A549 treated with dexamethasone at 1 μM for 4 hours (cell line): ENCODE measurements at places on chromosomes 1 and 21. TPM values are rescaled to one million over a fixed set of nuclear protein-coding genes. Genes with fewer than 3 reads are reported as not detected.

Gene FLG2
- not detected in 5 replicates for total RNA-seq

Gene TACSTD2
- not detected in 5 replicates for total RNA-seq

Gene C1orf53
- total RNA-seq: 4.2 to 6.8 TPM (median 5.7 TPM) in 5 replicates

Gene UBAP2L
- 91.5 to 130 TPM (median 125 TPM) in 5 replicates for total RNA-seq

Gene PADI3
- total RNA-seq: 0.86 to 1.1 TPM (median 0.98 TPM) in 5 replicates

Gene CDC7
- 5.2 to 7.8 TPM (median 6.8 TPM) in 5 replicates for total RNA-seq

Gene WDR64
- not detected in 5 replicates for total RNA-seq

Gene LIPI
- total RNA-seq: not detected in 5 replicates

Gene CTXND2
- not detected in 5 replicates for total RNA-seq
